ENCODE measurements at places on chromosomes 12 and 14. TPM values are rescaled to one million over a fixed set of nuclear protein-coding genes. Genes with fewer than 3 reads are reported as not detected.

DNA sequence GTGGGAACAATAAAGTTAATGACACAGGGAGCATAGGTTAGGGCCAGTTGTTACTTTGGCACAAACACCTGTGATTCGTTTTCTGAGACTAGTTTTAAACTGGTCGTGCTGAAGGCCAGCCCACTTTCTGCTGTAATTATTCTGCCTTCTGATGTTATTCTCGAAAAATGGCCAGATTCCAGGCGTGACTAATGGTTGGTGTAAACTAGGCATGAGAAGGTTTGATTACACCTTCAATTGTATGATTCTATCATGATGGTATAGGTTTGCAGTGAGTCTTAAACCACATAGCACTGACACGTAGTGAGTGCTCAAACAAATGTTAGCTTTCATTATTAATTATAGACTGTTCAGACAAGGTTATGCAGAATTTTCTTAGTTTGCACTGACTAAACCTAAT, 39.0 kb downstream of the CKB start:
- DNase-seq: no peak

Gene TSPAN9
- polyA plus RNA-seq: not detected

DNA sequence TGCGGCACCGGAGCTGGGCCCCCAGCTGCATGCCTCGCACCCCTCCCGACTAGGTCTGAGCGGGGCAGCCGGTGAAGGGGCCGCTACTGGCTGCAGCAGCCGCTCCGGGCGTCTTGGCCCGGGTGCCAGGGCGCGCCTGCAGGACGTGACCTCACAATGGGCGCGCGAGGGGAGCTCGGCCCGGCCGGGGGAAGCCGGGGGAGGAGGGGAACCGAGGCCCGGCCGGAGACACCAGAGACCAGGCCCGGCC, 353 bp downstream of the BAG5 start:
- no peak for DNase-seq

GRCh38 chr14:106276326-106277267, 750.2 kb downstream of the TMEM121 start:
- DNase-seq: peak; percentile 52

Gene ADAMTS20
- polyA plus RNA-seq: not detected

DNA sequence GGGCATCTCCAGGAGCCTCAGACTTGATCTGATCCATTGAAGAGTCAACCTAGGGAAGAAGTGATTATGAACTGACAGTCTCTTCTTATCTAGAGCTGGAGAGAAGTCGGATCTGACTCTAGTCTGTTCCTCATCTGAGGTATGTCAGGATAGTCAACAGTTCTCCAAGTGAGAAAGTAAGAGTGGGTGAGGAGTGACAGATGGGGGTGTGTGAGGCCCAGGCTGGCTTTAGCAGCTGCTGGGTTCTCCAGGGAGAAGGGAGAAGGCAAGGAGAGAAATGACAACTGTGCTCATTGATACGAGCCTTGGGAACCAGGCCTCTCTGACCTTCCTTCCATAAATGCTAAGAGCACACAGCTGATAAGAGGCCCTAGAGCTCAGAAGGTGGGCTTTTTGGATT, 53.3 kb downstream of the IRAK3 start:
- no peak for DNase-seq

- DNase-seq: no peak
Measured at GRCh38 chr14:89881839-89882238, 72.7 kb downstream of the EFCAB11 start.

DNA sequence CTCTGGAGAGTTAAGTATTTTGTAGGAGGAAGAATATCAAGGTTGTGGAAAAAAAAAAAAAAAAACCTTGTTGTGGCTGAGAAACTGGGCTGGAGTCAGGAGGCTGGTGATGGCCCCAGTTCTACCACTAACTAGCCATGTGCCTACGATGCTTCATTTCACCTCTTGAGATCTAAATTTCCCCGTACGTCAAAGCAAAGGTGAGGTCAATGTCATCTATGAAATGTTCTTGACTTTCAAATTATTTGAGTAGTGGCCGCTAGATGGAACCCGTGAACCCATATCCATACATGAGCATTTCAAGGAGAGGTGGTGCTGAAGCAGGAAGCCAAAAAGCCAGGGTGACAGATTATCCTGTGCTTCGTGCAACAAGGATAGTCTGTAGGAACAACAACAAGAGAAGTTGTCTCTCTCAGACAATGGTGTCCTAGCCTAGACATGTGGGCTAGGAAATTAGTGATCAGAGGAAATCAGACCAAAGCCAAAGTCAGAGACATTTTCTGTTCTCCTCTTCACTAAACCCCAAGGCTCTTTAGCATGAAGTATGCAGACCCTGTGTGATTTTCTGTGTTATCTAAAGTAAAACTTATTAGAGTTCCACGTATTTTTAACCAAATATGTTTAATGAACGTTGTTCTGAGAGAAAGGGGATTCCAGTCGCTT, 95.5 kb upstream of the ETV6 start:
- peak; percentile 13 for DNase-seq

Gene LMO3
- not detected for polyA plus RNA-seq

DNA sequence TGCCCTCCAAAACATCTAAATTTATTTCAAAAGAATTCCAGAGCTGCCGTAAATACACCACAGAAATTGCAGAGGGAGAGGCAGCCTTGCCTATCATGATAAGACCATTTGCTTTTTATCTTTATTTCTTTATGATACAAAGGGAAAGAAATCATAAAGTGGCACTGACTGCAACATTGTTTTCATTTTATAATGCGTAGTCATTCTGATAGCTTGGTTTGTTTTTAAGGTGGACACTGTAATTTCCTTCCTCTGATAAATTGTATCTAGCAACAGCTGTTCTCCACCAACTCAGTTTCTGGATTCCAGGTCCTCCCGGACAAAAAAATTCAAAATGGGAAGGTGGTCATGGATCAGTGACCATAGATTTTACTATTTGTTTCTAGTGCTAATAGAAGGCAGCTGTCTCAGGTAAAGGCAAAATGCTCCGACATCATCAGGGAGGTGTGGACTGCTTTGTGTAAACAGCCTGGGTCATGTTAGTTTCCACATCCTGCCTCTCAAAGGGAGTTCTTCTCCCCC, 623 bp upstream of the TSPAN8 start:
- DNase-seq: no peak

Gene ESRRB
- polyA plus RNA-seq: not detected

Gene CERS5
- 57.2 TPM for polyA plus RNA-seq

DNA sequence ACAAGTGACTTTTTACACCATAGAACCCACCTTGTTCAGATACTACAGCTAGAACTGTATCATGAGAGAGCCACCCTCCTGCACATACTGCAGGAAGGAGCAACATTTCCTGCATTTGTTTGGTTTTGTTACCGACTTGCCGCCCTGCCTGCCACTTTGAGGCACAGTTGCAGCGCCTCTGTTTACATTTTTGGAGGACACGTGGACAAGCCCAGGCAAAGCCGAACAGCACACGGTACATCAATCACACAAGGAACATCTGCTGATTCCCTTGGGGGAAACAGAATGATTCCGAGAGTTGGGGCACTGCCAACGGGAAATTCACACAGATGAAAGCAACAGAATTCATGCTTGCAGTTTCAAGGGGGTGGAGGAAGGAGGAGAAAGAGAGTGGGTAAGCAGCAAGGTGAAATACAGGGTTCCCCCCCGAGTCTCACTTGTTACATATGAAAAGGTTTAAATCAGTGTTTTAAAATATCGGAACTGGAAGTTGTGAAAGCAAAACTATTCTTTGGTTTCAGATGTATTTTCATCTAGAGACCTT, 110.7 kb downstream of the BTG1 start:
- peak; percentile 55 for DNase-seq

GRCh38 chr14:68060198-68060597, 240.6 kb downstream of the RAD51B start:
- no peak for DNase-seq

- peak; percentile 81 for DNase-seq
Measured at GRCh38 chr12:108635201-108635996, 1.7 kb upstream of the SELPLG start.

Gene SERPINA10
- not detected for polyA plus RNA-seq

DNA sequence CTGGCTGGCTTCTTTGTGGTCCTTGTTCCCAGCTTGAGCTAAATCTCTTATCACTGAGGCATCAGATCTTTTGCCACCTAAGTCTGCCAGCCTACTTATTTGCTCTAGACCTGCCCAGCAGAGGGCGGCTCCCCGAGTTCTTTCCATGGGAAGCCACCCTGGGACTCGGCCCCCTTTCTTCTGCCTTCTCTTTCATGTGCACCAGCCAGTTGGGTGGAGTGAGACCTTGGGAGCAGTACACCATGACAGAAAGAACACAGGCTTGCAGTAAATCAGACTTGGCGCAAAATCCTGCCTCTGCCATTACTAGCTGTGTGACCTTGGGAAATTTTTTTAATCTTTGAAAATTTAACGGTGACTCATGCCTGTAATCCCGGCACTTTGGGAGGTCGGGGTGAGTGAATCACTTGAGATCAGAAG, 7.4 kb downstream of the SMAGP start:
- no peak for DNase-seq

- DNase-seq: no peak
Measured at GRCh38 chr12:52921488-52922165, 16.8 kb upstream of the KRT8 start.

Gene PLA2G1B
- polyA plus RNA-seq: not detected

GRCh38 chr14:96088911-96089310, 49.7 kb downstream of the C14orf132 start:
- no peak for DNase-seq

- no peak for DNase-seq
Measured at GRCh38 chr12:98470469-98471082, 44.8 kb upstream of the TMPO start.

GRCh38 chr12:68455691-68456345, 123.7 kb upstream of the MDM1 start:
- DNase-seq: no peak

Gene RASSF8
- polyA plus RNA-seq: 1.3 TPM

- no peak for DNase-seq
Measured at GRCh38 chr12:49298160-49298559, 3.2 kb downstream of the PRPH start.

Gene LBHD2
- polyA plus RNA-seq: not detected

DNA sequence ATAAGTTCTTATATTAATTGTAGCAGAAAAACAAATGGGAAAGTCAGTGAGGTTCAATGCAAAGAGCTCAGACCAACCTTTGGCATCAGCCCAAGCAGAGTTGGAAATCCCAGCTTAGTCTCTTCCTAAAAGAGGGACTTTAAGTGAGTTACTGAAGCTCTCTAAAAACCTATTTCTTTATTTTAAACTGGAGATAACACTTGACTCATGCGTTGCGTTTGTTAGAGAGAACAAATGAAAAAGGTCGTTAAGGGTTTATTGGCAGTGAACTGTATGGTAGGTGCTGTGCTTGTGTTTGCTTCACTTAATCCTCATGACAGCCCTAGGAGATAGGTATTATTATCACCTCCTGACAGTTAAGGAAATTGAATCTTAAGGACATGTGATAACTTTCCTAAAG, 396.5 kb downstream of the RAD51B start:
- DNase-seq: no peak

GRCh38 chr12:168763-169525, 45.0 kb downstream of the SLC6A12 start:
- no peak for DNase-seq

Gene OAS1
- 22.3 TPM for polyA plus RNA-seq

DNA sequence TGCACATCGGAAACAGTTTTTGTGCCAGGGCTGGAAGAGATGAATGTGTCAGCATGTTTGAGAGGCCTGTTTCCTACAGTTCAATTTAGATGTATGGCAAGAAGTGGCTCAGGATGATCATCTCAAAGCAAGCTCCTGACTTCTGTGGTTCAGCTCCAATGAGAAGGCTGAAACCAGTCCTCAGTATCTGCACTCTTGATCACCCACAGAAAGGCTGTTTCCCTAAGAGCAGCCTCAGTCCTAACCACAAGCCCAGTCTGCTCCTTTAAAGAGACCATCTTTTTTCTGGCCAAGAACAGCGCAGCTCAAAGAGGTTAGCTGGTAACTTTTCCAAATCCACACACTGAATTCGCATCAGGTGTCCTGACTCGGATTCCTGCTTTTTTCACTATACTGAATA, 19.2 kb downstream of the CSRP2 start:
- no peak for DNase-seq

Gene KCNK13
- 0.09 TPM for polyA plus RNA-seq

- DNase-seq: no peak
Measured at GRCh38 chr12:97989366-97989940, 525.9 kb upstream of the TMPO start.

DNA sequence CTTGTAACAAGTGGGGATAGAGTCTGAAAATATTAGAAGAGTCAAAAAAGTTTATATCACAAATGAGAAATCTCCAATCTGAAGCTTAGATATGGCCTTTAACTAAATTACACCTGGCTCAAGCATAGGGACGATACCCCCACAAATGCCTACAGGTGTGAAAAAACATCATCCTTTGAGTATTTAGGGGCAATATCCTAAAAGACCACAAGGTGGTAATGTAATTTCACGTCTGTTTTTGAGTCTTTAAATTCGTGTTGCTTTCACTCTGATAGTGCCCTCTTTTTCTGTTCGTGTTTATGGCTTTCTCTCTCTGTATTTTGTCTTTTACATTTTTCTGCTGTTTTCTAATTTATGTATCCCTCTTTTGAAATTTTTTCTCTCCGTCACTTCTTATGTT, 84.3 kb downstream of the ETNK1 start:
- no peak for DNase-seq

DNA sequence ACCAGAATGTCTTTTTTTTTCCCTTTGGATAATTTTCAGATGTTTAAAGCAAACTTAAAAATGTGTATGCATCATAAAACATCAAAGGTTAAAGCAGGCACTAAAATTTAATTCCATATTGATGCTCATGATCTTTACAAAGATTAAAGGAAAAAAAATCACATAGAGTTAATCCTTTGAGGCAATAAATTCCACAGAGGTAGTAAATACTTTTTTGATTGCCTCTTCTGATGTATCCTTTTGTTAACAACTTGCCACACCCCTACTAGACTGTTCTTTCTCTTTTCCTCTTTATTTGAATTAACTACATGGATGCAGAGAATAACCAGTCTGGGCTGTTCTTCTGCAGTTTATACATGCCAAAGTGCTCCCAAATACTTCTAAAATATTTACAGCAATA, 45.2 kb upstream of the KCNJ8 start:
- DNase-seq: no peak

Gene GLS2
- 2.0 TPM for polyA plus RNA-seq

DNA sequence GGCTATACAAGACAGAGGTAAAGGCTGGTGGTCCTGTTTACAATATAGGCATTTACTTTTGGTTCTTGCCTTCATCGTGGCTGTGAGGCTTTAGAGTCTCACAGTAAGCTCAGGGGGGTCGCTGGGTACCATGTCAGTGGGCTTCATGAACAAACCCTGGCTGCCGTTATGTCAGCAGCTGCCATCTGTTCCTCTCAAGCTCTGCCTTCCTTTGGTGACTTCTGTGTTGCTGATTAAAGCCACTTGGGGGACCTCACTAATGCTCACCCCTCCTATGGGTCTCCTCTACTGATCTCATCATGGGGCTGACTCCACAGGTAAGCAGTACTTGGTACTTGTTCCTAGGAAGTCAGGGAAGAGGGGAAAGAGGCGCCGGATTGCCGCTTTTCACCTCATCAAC, 268.7 kb downstream of the TTC6 start:
- no peak for DNase-seq

GRCh38 chr12:57157588-57158173, 10.3 kb upstream of the LRP1-AS start:
- DNase-seq: peak; percentile 42

GRCh38 chr14:66233591-66233990, 252.6 kb upstream of the CCDC196 start:
- DNase-seq: no peak

GRCh38 chr12:3170423-3171194, 93.4 kb downstream of the TSPAN9 start:
- no peak for DNase-seq

Gene ASCL1
- not detected for polyA plus RNA-seq

Gene SSTR1
- not detected for polyA plus RNA-seq

- DNase-seq: no peak
Measured at GRCh38 chr12:8120072-8120713, 3.2 kb upstream of the CLEC4A start.
